Activated CD4-positive, alpha-beta T cell treated with anti-CD3 and anti-CD28 coated beads for 4 hours (primary cell): ENCODE measurements at places on chromosomes 7 and 10.

DNA sequence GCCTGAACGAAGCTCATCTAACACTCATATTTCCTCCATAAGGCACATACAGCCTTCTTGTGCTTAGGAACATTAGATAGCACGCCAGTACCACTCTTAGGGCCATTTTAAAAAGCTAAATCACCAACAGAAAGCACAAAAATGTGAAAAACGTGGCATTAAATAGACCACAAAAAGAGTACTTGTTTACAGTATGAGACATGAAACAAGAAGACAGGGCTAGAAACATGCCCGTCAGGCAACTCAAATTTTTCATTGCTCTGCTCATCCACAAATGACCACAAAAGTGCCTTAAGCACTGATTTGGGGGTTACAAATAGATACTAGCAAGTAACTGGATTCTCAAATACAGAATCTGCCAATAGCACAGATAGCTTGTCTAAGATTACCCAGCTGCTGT, 67.8 kb downstream of the ELMO1 start:
- no peak for DNase-seq

- no peak for DNase-seq
Observed at GRCh38 chr10:77494756-77495541, 142.7 kb downstream of the KCNMA1 start.

GRCh38 chr10:74901301-74901700, 74.9 kb downstream of the KAT6B start:
- DNase-seq: no peak

DNA sequence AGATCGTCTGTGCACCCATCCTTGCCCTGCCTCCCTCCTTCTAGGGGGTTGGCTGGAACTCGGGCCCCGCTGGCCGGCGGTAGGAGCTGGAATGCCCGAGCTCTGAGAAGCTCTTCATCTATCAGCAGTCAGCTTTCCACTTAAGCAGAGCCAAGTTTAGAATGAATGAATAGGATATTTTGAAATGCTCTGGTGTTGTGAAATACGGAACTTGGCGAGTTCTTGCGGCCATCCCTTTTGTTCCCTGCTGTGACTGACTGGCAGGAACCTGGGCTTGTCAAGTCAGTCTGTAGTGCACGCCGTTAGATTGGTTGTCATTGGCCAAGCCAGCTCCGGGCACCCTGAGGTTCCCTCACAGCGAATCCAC, 33.3 kb downstream of the FOXK1 start:
- DNase-seq: no peak

DNA sequence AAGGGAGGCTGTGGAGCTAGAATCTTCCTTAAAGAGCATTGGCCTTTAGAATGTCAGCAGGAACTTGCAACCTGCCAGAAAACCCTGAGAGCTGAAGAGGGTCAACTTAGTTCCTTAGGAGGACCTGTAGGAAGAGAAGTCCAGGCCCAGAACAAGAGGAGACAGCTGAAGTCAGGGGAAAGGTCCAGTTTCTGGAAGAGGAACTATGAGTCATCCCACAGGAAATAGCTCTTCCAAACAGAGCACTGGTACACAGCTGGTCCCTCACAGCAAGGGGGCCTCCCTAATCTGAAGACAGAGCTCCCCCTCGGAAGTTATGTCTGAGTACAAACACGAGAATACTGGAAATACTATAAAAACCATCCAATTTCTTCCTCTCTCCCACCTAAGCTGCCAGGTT, 98.9 kb downstream of the HERPUD2 start:
- no peak for DNase-seq

- no peak for DNase-seq
Observed at GRCh38 chr10:101708870-101709269, 13.9 kb upstream of the FBXW4 start.

DNA sequence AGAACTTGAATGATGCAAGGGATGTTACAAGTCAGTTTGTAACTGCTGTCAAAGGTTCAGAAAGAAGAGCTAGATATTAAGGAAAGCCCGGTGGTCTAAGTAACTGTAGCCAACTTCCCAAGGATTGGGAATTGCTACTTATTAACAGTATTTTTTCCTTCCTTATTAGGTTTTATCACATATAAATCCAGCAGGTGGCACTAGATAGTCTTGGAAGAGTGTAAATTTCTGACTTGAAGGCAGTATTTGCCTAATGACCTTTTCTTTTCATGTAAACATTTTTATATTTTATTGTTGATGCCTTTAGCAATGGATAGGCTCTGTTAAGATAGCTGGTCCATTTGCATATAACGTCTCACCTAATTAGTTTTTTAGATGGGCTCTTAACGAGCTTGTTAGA, 51.2 kb downstream of the ANLN start:
- DNase-seq: no peak

DNA sequence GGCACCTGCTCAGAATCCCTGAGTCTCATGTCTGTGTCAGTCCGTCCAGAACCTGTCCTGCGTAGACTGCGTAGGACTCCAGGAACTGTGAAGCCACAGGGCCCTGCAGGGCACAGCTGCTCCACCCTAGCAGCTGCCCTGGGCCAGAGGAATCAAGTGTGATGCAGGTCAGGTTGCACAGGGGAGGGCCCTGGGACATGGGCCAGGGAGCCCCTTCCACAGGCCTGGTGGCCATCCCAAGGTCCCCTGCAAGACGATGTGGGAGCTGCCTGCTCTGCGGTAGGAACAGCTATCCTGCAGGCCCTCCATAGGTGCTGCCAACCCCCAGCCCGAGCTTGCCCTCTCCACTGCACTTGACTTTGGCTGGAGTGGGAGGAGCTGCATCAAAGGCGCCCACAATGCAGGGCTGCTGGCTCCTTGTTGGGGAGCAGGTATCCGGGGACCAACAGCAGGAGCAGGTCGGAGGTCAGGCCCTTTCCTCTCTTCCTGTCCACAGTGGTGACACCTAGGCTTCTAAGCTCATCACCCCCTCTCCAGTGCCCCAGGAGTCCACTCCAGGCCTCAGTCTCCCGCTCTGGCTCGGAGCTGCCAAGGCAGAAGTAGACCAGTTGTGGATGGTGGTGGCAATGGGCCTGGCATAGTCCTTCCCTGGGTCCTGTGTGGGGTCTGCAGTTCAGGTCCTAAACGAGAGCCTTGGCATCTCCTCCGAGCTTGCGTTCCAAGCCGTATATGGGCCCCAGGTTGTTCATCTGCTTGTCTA, 149.1 kb downstream of the MAPK8 start:
- DNase-seq: no peak

DNA sequence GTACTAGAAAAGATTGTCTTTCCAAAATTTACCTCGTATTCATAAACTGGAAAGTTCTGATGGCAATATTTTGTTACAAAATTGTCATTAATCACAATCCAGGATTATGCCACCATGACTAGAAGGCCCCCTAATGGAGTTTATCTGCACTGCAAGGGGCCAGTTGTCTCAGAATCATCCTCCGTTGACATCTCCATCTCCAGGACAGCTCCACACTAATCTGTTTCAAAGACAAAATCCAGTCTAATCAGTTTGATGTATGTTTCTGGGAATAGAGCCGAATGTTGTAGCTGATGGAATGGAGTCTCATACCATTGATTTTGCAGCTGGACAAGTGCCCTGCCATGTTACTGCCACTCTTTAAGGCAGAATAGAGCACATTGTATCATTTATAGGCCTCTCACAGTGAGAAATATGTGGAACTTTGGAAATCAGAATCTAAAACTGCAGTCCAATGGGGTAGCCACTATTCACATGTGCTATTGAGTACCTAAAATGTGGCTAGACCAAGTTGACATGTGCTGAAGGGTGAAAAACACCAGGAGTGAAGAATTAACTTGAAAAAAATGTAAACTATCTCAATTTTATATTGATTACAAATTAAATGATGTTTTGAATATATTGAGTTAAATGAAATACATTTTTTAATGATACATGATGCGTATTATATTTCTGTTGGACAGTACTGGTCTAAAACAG, 38.3 kb upstream of the TOMM7 start:
- no peak for DNase-seq

GRCh38 chr7:16060502-16060901, 360.8 kb downstream of the CRPPA start:
- DNase-seq: no peak

DNA sequence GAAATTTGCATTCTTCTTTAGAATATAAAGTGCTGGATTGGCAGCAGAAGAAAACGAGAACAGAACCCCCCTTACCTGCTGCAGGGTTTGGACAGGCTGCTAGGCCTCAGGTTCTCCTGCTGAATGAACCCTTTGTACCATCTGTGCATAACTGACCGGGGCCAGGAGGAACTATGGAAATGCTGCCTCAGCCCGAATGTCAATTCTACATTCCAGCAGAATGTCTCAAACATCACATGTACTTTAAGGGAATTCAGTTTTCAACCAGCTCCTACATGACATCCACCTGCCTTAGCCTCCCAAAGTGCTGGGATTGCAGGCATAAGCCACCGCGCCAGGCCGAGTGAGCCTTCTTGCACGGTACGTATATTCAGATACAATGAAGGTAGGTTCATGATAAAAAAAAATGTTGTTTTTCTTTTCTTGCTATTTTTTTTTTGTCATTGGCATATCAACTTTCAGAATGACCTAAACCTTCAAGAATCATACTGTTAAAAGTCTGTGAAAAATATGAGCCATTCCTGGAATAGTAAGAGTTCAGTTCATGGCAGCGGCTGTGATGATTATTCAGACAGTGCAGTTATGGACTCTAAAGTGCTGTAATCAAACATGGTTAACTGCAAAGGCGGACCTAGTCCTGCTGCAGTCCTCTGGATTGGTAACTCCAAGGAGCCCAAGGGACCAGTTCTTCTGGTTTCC, 84.4 kb upstream of the TNS3 start:
- DNase-seq: no peak

GRCh38 chr10:104337985-104338735, at the start of gene ITPRIP:
Gene ITPRIP (minus strand): TSS chr10:104338465. CDS start chr10:104316051, 22,414 bp downstream.
- DNase-seq: peak; percentile 77

DNA sequence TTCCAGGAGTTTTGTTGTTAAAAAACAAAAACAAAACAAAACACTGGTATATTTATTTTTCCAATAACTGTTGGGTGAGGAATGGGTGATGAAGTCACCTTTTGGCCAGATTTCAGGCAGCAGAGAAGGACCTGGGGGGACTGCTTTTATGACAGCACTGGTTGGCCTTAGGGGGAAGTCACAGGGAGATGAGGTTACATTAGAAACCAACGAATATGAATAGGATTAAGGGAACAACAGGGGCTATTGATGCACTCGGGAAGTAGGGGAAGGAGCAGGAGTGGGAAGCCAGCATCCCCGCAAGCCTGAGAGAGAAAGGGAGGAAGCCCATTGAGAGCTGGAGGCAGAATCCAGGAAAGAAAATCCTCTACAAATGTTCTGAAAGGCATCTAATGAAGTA, 958.4 kb downstream of the TYW1 start:
- DNase-seq: no peak

DNA sequence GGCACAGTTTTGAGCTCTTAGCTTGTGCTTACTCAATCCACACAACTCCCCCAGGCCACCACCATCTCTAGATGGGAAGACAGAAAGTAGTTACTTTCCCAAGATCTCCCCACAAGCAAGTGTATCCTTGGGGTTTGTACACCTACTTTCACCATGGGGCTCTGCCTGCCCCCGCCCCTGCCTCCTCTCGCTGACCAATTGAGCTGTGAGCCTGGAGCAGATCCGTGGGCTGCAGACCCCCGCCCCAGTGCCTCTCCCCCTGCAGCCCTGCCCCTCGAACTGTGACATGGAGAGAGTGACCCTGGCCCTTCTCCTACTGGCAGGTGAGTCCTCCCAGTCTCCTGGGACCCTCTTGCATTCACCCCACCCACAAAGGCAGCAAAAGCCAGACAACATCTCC, 2.0 kb downstream of the FXYD4 start:
- DNase-seq: no peak

DNA sequence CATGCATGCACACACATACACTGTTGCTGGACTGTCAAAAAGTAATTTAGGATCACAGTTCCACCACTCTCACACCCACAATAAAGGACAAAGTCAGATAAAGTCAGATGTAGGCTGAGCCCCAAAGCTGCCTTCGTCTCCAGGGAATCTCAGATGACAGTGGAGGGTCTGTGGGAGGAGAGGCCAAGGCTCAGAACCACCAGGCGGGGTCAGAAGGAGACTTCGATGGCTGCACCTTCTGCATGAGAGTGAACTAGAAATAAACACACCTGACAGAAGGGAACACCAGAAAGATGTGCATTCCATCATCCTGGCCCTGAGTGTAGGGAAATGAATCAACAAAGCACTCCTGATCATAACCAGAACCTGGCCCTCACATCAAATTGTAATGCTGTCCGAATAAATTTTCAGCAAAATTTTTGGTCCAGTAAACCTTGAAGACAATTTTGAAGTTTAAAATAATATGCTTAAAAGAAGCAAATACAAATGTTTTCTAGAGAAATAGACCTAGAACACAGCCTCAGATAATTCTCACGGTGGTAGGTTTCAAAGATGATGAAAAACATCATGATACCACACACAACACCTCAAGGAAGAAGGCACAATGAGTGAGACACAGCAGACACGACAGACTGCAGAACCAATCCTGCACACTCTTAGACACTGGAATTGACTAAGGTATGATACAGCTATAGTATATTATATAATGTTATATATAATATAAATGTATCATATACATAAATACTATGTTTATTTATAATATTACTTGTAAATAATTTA, 269.8 kb upstream of the KLF6 start:
- DNase-seq: no peak

DNA sequence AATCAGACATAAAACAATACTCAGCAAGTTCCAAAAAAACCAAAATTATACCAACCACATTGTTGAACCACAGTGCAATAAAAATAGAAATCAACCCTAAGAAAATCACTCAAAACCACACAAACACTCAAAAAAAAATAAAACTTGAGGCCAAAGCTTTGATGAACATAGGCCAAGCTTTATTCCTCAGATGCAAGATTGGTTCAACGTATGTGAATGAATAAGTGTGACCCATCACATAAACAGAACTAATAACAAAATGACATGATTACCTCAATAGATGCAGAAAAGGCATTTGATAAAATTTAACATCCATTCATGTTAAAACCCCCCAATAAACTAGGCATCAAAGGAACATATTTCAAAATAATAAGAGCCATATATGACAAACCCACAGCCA, 506.1 kb upstream of the FZD8 start:
- DNase-seq: no peak

DNA sequence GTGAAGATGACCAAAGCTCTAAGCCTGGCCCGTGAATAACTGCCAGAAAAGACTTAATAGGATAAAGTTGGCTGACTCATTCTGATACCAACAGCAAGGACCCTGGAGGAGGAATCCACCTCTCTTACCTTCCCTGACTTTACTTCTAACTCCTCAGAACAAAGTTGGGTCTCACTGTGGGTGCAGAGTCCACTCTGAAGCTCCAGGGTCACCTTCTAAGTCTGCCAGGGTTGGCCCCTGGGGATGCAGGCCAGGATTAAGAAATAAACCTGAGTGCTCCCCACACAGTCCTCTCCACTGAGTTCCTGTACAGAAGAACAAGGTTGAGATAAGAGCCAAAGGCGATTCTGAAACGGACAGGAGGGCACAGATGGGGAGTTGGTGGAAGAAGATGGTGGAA, 54.4 kb downstream of the GPR26 start:
- DNase-seq: no peak

- no peak for DNase-seq
Observed at GRCh38 chr10:8392216-8392615, 337.7 kb downstream of the GATA3 start.

GRCh38 chr7:144787127-144787526, 48.7 kb downstream of the TPK1 start:
- no peak for DNase-seq

- DNase-seq: no peak
Observed at GRCh38 chr10:109178591-109178990, 744.7 kb downstream of the XPNPEP1 start.

- DNase-seq: no peak
Observed at GRCh38 chr10:74058071-74058470, 60.2 kb downstream of the VCL start.
